ENCODE measurements at places on chromosomes 12 and 14. TPM values are rescaled to one million over a fixed set of nuclear protein-coding genes. Genes with fewer than 3 reads are reported as not detected.

RITA1 gene
- 12.5 TPM for polyA plus RNA-seq

DNA sequence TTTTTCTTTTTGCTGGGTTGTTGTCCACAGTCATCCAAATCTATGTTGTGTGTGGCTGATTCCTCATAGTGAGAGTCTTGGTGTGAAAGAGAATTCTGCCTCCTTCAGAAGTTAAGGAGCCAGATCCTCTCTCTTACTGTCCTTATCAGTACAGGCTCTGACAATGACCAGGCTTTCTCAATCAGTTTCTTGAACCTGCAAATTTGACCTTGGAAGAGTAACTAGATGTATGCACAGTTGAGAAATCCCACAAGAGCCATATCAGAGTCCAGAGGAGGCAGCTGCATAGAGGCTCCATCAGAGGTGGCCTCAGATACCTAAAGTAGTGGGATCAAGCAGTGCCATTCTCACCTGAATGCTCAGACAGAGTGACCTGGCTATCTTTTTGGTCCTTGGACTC is 5.5 kb upstream of the GALC start:
- DNase-seq = no peak

DNA sequence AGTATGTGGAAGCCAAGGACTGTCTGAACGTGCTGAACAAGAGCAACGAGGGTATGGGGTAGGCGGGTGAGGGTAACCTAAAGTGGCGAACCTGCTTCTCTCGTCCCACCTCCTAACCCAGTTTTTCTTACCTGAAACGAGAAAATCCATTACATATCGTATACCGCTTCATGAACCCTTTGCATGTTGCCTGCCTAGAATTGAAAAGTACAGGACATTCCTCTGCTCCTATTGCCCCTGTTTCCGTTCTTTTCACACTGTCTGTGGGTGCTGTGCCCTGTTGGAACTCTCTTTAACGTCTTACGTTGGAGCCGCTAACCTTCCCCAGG is 513 bp downstream of the PFDN5 start:
- DNase-seq = peak; percentile 29

- peak; percentile 63 for DNase-seq
Observed at GRCh38 chr12:120453977-120454376, 7.7 kb downstream of the GATC start.

CHFR gene
- polyA plus RNA-seq = 24.3 TPM

BCL11B gene
- not detected for polyA plus RNA-seq

DNA sequence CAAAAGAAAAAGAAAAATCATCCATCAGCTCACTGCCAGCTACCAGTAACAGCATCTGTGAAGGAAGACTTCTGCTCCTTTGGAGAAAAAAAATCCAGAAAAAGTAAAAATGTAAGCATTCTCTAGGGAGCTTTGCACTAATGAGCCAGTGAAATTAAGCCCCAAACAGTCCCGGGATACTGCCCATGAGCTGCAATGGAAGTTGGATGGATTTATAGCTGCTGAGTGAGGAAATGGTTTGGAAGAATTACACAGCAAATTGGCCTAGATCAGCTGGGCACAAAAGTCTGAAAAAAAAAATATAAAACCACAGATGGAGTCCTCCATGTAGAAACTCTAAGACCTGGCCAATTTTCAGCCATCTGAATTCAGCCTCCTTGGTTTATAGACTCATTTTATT is 462.9 kb upstream of the USP15 start:
- DNase-seq = no peak

TBC1D30 gene
- 0.49 TPM for polyA plus RNA-seq
